ENCODE measurements at places on chromosomes 2 and 18.

GRCh38 chr18:8450013-8450412 lies 159.2 kb upstream of the RAB12 start:
- DNase-seq: peak; percentile 9

DNA sequence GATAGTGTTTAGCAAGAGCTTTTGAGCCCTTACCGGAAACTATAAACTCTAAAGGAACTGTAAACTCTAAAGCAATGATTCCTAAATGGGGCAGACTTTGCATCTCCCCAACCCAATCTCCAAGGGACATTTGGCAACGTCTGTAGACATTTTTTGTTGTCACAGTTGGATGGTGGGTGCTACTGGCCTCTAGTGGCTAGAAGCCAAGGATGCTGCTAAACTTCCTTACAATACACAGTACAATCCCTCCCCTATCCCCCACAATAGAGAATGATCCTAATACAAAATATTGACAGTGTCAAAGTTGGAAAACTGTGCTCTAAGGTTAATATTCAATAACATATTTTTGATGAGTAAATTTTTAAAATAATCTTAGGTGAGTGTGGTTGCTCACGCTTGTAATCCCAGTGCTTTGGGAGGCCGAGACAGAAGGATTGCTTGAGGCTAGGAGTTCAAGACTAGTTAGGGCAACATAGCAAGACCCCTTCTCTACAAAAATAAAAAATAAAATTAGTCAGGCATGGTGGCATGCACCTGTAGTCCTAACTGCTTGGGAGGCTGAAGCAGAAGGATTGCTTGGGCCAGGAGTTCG lies 66.7 kb downstream of the PTPN4 start:
- DNase-seq: no peak

GRCh38 chr2:72554381-72554780 lies 271.5 kb downstream of the EXOC6B start:
- DNase-seq: no peak

DNA sequence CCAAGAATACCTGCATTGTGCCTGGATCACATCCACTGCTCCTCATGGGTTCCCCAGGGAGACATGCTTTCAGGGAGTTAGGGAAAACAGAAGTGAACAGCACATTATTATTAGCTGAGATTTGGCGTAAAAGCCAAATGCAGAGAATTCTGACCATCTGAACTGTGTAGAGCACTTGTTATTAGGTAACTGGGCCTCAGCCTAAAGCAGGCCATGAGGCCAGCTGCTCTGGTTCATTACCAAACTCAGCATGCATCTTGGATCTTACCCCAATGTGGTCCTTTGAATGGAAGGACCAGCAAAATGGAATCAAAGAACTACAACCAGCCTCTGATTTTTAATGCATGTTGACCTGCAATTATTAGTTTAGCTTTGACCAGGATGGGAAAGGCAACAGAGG lies 322.3 kb downstream of the KCNS3 start:
- DNase-seq: no peak

DNA sequence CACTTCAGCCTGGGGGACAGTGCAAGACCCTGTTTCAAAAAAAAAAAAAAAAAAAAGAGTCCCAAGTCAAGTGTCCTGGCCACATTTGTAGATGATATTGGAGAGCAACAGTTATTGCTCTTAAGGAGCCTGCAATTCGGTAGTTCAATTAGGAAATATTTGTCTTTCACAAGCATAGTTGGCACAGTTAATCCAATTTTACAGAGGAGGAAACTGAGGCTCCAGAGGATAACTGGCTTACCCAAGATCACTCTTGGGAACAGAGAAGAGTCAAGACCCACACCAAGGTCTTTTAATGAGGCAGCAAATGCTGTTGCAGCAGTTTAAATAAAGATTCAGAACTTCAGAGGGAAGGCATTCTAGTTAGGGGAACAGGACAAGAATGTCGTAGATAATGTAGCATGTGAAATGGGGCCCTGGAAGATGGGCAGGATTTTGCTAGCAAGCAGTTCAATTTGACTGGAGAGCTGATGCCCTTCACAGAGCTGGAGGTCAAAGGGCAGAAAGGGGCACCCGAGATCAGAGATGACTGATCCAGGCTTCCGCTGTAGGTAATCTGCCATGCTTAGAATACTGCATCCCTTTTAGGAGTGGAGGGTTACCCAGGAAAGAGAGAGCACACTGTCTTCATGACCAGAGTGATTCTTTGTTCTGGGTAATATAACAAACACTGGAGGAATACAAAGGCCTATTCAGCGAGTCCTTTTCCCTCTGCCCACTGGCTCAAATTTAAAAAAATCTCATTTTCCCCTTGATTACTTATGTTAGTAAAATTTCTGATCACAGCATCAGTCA lies 3.0 kb downstream of the NPC1 start:
- DNase-seq: no peak

DNA sequence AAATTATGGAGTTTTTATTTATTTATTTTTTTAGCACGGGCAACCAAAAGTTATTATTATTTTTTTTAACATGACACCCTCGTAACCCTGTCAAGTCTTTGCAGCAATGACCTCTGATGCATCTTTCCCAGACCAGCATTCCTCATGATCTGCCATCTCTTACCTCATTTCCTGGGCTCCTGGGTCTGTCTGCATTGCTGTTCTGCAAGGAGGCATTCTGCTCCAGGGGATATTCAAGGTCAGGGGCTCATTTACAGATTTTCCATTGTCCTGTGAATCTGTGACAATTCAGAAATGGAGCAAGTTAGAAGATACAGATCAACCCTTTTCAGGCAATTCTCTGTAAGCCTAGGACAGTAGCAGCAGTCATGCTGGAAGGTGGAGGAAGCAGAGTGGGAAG lies 43.0 kb downstream of the NGEF start:
- DNase-seq: no peak

GRCh38 chr2:197079414-197079813 lies 152.9 kb upstream of the PGAP1 start:
- peak; percentile 10 for DNase-seq

GRCh38 chr2:99881901-99882591 lies 260.3 kb downstream of the AFF3 start:
- peak; percentile 59 for DNase-seq

GRCh38 chr2:54945391-54946219 lies 104.6 kb downstream of the RTN4 start:
- no peak for DNase-seq

GRCh38 chr2:220226076-220226475 lies 598.6 kb downstream of the SLC4A3 start:
- no peak for DNase-seq

GRCh38 chr2:152488075-152488474 lies 153.1 kb downstream of the FMNL2 start:
- no peak for DNase-seq

DNA sequence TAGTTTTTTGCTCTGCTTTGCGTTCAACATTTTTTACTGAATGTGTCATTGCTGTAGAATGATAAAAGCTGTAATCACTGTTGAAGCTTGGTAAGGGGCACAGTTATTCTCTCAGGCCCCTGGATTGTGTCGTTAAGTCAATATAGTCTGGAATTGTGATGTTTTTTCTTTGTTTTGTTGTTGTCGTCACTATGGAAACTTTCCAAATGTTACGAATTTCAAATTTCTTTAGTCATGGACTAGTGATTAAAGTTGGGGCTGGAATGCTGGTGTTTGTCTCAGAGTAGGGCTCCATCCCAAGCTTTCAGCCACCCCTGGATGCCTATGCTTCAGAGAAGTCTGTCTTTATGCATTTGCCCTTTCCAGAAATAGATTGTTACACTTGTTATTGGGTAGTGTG lies 287.2 kb downstream of the CDH19 start:
- no peak for DNase-seq

DNA sequence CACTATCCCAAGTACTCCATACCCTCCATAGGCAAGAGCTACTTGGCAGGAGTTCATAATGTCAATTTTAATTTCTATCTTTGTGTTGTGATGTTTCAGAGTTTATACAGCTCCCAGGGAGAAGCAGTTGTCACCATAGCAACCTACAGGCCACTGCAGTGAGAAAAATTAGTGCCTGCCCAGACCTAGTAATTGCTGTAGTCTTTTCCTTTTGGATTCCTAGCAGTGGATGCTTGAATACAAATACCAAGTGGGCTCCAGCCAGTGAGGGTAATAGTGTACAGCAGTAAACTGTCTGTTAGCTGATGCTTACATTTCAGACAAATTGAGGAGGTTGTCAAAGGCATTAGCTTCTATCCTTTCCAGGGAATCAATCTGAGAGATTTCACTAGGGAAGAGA lies 26.7 kb downstream of the LHCGR start:
- DNase-seq: no peak

GRCh38 chr2:144580521-144581161 lies 60.7 kb upstream of the ZEB2 start:
- DNase-seq: no peak

DNA sequence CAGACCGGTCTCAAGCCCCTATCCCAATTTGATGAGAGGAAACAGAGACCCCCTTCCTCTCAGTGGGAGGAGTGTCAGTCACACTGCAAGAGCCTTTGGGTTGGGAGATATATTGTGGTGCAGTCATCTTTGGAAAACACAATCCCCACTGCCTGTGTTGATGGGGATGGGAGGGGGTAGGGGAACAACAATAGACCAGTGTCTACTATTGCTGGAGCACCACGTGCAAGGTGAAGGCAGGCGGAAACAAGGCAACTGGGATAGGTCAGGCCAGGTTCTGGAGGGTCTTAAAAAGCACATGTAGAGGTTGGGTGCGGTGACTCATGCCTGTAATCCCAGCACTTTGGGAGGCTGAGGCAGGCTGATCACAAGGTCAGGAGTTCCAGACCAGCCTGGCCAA lies 127.9 kb downstream of the ZFP36L2 start:
- no peak for DNase-seq

- peak; percentile 81 for DNase-seq
These were observed 57.6 kb downstream of the CRIM1 start for GRCh38 chr2:36413218-36413617.

DNA sequence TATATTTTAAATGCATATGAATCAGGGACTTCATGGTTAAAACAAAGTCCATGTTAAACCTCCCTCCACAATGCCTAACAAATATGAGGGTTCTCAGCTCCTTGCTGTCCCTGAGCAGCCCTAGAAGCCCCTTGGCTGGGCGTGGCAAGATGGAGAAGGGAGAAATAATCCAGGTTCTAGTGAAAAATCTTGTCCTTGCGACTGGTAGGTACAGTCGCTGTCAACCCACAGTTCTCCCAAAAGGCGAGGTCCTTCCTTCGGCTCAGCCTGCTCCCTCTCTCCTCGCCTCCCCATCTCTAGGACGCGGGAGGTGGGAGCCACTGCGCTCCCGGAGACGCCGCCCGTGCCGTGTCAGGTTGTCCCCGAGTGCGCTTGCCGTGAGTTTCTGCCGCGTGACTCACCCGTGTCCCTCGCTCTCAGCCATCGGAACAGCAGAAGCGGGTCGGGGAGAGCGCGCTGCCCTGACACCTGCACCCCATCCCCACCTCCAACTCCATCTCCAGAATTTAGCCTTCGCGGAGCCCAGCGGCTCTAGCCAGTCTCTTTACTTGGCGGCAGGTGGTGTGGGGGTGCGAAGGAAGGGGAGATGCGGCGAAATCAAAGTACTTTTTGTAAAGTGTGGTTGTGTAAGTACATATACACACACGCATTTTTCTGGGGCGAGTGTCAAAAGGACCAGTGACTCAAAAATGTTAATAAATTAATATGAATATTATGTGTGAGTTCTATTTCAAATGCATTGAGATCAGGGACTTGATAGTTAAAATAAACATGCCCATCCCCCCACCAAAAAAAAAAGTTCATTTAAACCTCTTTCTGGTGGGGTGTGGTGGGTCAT lies 65.1 kb upstream of the TMEM17 start:
- no peak for DNase-seq

DNA sequence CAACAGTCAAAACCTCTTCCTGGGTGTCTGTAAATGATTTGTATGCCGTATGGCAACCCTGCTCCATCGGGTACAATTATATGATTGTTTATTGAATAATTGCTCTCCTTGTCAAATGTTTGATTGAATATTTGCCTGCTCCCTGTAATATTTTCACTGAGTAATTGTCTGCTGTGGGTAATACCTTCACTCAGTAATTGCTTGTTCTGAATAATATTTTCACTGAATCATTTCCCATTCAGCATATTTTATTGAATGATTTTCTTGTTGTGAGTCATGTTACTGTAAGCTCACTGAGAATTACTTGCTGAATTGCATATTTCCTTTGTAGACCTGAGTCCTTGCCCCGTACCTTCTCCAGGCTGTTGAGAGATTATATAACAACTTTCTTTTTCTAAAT lies 535.2 kb downstream of the METTL4 start:
- DNase-seq: no peak

DNA sequence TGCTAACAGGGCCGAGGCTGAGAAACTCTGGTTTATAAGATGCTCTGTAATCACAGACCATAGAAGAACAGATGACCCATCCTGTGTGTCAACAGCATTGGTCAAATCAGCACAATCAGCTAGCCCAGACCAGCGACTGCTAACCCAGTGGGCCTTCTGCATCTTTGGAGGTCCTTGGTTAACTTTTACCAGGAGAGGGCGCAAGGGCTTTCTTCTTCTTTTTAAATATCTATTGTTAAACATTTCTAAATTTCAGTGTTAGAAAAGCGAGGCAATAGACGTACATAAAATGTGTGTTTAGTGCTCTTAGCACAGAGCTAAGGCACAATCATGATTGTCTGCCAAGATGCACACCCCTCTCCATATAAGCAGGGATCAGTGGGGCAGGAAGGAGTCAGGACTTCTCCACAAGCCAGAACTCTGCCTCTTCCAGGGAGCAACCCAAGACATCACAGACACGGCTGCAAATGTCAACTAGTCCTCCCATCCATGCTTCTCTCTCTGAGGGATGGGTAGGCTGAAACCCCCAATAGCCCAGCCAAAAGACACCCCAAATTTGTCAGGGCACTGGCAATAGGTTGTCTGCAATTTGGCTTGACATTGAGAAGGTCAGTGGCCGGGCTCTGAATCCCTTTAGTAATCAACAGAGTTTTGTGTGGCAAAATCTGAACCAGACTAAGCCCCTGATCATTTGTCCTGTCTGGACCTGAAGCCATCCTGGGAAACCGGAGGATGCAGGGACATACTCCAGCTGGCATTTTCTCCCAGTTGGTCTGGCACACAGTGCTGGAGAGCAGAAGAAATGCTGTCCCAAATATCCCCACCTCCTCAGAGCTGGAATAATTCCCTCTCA lies 188.2 kb downstream of the BCL2 start:
- peak; percentile 59 for DNase-seq

DNA sequence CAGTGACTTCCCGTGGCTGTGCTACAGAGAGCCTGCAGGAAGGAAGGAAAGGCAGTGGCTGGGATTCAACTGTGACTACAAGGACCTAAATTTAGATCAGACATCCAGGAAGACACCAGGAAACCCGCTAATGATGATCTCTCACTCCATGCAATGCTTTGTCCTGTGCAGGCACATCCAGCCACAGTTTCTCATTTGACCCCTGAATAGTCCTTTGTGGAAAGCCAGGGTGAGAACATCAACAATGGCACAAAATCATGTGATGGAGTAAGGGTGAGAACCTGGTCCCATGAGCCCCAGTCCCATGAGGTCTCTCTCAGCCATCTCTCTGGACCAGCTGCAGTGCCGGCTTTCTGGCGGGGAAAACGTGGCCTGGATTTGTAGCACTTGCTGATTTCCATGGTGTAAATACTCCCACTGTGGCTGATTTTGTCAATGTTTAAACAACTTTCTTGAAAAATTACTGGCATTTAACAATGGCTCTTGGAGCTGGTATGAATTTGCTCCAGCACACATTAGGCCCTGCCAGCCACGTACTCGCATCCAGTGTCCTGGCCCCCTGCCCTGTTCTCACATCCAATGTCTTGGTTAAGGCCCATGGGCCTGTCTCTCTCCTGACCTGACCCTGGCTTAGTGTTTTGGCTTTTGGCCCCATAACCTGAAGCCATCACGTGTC lies 159.0 kb upstream of the HAAO start:
- DNase-seq: peak; percentile 100

GRCh38 chr2:128591861-128592822 lies 273.5 kb upstream of the HS6ST1 start:
- DNase-seq: no peak

- no peak for DNase-seq
These were observed 724 bp downstream of the NMS start for GRCh38 chr2:100470898-100471514.
